ENCODE measurements at places on chromosomes 7 and 10.

GRCh38 chr10:30587522-30588031, 42.0 kb downstream of the LYZL2 start:
- no peak for DNase-seq

GRCh38 chr7:1331561-1332467, 99.1 kb downstream of the UNCX start:
- no peak for DNase-seq

GRCh38 chr7:29122081-29122480, 24.3 kb downstream of the CPVL start:
- no peak for DNase-seq

DNA sequence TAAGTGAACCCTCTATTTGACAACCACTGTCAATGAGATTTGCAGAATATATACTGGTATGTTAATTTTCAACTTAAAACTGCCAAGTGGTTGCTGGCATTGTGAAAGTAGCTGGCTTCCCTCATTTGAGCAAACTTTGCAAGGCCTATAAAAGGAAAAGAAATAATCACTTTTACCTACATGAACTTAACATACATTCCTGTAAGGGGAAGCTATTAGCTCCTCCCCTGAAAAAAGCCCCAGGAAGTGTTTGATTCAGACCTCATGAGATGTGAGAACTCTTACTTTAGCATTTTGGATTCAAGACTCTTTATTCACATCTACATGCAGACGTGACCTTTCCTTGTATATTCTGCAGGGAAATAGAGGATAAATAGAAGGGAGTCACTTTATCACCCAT, 175.6 kb downstream of the OTUD1 start:
- DNase-seq = no peak

DNA sequence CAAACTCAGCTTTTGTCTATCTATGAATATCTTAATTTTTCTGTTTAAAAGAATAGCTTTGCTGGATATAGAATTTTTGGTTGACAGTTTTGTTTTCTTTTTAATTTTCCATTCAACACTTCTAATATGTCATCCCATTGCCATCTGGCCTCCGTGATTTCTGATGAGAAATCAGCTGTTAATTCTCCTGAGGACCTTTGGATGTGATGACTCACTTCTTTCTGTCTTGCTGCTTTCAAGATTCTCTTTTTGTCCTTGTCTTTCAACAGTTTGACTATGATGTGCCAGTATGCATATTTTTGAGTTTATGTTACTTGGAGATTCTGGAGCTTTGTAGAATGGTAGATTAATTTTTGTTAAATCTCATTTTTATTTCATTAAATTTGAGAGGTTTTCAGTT, 38.4 kb downstream of the ZNF518A start:
- DNase-seq = no peak

GRCh38 chr7:65239324-65239706, 134.3 kb upstream of the ZNF92 start:
- no peak for DNase-seq

DNA sequence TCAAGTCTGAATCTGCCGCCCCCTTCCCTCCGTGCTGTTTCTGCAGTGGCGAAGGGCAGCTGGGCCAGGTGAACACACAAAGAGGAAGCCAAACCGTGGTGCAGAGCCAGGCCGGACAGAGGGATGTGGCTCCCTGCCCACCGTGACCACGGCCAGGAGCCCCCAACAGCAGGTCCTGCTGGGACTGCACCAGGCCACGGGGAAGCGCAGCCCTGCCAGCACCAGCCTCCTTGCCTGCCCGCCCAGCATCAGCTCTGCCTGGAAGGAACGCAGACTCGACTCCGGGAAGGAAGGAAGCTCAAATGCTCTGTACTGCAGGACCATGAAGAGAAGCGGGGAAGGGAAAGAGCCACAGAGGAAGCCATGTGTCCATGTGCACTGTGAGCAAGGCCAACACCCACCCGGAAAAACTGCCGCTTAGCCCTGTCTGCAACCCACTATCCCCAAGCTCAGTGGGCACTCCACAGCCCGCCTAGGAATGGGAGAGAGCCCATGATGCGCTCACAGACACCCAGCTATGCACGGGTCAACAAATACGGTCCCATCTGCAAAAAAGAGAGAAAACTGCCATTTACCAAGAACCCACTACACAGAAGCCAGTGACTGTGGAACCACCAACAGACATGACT, 19.0 kb downstream of the GPER1 start:
- no peak for DNase-seq

- DNase-seq = no peak
These were observed 8.3 kb downstream of the IQCE start for GRCh38 chr7:2566890-2567678.

DNA sequence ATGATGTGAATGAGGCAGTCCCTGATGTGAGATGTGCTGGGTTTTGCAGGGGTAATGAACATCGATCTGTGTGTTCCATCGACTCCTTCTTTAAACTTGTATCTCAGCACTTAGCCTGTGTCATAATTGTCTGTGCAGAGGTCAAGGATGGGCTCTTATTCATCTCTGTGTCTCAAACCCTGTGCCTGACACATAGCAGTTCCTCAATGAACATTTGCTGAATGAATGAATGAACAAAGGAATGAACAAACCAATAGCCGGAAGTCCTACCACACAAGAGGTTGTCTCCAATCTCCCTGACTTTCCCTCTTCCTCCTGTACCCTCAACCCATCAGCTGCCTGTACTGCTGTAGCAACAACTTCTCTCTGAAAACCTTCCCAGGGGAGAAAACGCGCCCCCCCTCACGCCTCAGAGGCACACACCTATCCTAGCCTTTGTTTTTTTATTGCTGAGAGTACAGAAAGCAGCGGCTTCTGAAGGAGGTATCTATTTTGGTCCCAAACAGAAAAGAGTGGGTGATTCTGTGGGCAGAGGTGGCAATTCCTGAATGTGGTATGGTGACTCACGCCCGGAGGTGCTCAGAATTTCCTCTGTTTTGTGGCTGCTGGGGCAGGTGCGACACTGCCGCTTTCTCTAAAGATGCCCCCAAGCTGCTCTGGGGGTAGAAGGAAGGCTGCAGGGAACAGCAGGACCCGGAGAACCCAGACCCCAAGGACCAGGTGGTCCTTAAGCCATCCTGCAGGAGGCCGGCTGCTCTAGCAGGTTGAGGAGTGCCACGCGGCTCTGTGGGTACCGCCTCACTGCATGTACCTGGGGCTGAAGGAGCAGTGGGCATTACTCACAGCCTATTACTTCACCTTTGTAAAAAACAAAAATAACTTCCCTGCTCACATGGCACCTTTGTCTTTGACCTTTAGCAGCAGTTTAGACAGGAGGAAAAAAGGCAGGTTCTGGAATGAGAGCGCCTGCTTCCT, 9.6 kb downstream of the IL2RA start:
- DNase-seq = peak; percentile 81

DNA sequence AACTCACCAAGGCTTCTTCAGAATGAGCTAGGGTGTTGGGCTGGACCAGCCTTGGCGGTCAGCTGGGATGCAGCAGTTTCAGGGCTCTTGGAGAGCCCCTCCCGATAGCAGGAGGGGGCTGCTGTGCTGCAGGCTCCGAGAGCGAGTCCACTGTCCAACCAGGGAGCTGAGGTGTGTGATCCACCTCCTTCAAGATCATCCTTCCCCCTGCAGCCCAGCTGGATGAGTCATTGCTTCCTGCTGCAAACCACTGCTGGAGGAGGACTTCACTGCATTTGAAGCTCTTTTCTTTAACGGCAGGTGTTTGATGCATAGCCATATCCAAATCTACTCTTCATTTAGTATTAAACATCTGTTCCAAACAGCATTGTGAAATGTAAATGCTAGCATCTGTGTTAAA, 54.2 kb upstream of the EBF3 start:
- DNase-seq = no peak

DNA sequence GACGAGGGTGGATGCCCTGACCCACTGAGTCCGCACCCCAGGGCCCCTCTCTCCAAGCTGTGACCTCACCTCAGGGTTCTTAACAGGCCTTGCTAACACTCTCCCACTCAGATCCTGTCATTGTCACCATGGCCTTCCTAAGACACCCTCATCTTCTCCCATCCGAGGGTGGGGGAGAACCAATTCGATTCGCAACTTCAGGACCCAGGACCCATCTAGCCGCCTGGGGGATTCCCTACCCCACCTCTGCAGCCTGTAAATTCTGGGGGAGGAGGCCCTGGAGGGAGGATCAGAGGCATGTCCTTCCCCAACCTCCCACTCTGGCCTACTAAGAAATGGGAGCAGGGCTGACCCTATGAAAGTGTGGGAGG, 17.4 kb downstream of the TRIM8 start:
- DNase-seq = no peak

- DNase-seq = no peak
These were observed 816 bp downstream of the PSMG3 start for GRCh38 chr7:1569016-1569415.

DNA sequence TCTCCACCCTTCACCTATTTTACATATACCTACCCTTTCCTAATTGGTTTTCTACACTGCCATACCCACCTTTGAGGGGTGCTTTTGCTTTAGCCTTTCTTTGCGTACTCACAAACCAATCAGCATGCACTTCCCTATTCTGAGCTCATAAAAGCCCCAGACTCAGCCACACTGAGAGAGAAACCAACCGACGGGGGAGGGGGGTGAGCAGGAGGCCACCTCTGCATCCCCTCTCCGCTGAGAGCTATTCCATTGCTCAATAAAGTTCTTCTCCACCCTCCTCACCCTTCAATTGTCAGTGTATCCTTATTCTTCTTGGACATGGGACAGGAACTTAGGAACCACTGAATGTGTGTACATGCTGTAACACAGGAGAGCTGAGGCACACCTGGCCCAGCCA, 9.0 kb upstream of the FKBP9 start:
- DNase-seq = no peak

GRCh38 chr7:41222746-41223145, 480.1 kb downstream of the INHBA start:
- no peak for DNase-seq

- no peak for DNase-seq
These were observed 85.5 kb downstream of the PRTFDC1 start for GRCh38 chr10:24866604-24867583.

- DNase-seq = no peak
These were observed 293.4 kb upstream of the MKLN1 start for GRCh38 chr7:131034166-131034881.

GRCh38 chr10:27998178-27998953, 513 bp downstream of the ODAD2 start:
- no peak for DNase-seq

GRCh38 chr7:78296046-78296597, 497.5 kb downstream of the PHTF2 start:
- no peak for DNase-seq

DNA sequence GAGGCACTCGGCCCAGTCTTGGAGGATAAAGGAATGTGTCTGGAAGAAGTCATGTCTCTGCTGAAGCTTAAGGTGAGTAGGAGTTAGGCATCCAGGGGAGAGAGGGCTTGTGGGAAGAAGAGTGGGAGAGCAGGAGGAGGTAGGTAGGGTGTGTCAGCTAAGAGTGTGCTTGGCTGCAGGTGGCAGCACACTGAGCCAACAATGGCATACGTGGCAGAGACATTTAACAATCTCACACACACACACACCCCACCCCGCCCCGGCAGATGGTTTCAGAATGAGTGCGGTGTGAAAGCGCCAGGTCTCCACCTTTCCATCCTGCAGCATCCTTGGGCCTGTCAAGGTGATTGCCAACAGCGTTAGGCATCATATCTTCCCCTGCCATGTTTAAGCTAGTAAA, 11.2 kb upstream of the ARPC1A start:
- no peak for DNase-seq

GRCh38 chr10:45136256-45136655, 135.5 kb downstream of the ZNF22 start:
- DNase-seq = no peak

GRCh38 chr7:99997545-99998137, 17.8 kb upstream of the ZKSCAN1 start:
- peak; percentile 60 for DNase-seq

- no peak for DNase-seq
These were observed 112.2 kb downstream of the SKIDA1 start for GRCh38 chr10:21413268-21413667.

DNA sequence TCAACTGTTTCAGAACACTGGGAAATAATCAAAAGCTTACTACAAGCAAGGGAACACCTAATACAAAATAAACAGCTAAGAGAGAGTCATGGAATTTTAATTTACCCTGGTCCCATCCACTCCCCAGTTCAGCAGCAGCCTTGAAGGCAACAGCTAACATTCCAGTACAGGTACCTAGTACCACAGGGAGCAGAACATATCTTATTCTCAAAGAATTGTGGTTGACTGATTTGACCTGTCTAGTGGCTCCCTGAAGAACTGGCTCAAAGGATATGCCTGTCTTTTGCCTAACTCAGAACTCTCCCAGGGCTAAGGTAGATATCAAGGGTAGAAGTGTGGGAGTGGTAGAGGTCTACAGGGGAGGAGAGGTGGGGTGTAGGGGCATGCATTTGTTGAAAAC, 32.3 kb downstream of the SMURF1 start:
- no peak for DNase-seq

DNA sequence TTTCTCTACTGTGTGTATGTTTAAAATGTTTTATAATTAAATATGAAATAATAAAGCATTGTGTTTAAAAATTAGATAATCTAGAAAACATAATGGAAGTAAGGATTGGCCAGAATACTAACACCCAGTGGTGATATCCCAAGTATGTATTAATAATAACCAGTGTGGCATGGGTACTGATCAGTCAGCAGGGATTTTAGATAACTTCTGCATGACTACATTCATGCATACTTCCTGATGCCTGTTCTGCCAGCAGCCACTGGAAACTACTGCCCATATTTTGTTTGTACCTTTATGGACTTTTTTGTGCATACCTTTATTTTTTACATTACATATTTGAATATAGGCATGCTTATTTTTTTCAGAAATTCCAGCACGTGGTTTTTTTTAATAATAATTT, 156.6 kb upstream of the TMEM196 start:
- no peak for DNase-seq

DNA sequence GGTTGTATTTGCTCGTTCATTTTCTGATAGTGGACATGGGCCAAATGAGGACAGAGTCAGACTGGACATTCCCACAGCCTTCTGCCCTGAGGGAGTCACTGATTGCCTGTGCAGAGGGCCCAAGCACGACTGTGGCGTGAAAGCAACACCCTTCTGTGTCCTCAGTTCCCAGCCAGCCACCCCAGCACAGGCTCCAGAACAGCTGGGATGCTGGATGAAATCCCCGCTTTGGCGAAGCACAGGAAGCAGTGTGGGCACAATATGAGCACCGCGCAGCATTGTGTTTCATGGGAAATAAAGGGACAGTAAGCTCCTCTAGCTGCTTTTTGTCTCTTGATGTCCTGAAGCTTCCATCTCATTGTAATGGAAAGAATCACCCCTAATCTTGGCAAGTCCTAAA, 20.5 kb downstream of the TRIL start:
- no peak for DNase-seq

GRCh38 chr7:129188892-129189660, 643 bp downstream of the SMO start:
- DNase-seq = no peak

GRCh38 chr10:71701496-71702132, 18.0 kb downstream of the C10orf105 start:
- DNase-seq = no peak

DNA sequence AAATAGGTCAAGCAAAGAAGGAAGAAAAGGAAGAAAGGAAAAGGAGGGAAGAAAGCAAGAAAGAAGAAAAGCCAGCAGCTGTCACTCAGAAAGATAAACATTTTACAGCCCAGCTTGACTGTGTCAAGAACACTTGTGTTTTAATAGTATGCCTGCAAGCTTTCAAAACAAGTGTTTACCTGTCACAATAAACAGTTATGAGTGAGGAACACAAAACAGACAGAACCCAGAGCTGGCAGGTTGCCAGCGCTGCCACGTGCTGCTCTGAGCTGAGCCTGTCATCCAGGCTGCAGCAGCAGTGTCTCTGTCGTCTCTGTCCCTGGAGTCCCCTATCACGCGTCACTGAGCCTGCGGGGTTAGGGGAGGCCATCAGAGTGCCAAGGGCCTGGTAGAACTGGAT, 827.6 kb upstream of the AUTS2 start:
- no peak for DNase-seq

GRCh38 chr10:69125554-69125953, 1.6 kb downstream of the VPS26A start:
- no peak for DNase-seq
